Epithelial cell of esophagus (primary cell): ENCODE measurements at places on chromosomes 5 and 9.

DNA sequence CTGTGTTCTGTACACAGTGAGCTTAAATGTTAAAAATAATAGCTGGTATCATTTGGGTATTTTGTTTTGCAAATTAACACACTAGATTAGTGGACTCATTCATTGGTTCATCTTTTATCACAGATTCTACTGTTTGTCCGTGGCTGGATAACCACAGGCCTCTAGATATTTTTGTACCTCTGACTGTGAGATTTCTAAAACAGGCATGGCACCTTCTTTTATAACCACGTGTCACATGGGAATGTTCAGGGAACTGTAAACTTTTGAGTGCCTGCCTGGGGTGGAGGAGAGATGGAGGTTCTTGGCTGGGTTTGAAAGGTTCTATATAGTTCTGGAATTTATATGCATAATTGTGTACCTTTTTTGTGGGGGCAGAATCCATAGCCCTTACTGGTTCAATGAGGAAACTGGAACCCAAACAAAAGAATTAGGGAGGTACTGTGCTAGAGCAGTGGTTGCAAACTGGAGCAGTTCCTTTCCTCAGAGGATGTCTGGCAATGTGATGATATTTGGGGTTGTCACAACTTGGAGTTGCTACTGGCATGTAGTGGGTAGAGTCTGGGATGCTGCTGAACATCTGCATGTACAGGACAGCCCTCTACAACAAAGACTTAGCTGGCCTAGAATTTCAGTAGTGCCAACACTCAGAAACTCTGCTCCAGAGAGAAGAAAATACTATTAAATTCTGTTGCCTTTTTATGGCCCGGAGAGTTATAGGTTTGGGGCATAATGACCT, 16.9 kb downstream of the TLE4 start:
- no peak for DNase-seq

GRCh38 chr5:132179405-132179804, 48.2 kb downstream of the P4HA2 start:
- DNase-seq: no peak

DNA sequence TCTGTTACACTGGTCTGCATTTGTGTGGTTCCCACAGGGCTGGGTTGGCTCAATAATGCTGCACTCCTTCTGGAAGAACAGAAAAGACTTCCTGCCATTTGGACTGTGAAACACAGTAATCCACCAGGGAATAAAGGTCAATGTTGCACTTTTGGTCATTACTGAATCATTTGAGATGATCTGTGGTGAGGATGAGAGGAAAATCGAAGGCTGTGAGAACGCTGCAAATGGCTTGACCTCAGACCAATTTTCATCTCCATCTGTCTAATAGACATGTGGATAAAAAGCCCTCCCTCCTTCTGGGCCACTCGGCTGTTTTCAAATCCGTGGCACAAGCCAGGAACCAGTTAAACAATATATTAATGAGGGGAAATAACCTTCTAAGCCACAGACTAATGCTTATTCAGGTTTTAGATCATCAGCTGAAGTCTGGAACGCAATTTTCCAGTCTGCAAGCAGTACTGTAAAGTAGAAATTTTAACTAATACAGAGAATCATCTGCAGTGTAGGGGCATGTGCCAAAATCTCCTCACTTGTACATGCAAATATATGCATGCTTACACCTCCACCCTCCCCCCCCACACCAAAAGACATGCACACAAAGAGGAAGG, 20.2 kb downstream of the TLE1 start:
- no peak for DNase-seq

DNA sequence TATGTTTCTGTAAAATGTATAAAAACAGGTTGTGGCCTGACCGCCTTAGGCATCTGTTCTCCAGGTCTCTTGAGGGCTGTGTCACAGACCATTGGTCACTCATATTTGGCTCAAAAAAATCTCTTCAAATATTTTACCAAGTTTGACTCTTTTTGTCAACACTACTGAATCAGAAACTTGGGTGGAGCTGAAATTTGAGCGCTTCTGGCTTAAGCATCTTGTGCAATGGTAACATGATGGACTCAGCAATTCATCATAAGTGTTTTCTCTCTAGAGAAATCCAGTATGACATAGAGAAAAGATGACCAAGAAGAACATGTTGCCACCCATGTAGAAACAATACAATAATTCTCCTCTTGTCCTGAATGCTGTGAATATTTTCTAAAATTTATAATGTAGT, 387.9 kb downstream of the MAT2B start:
- peak; percentile 74 for DNase-seq

DNA sequence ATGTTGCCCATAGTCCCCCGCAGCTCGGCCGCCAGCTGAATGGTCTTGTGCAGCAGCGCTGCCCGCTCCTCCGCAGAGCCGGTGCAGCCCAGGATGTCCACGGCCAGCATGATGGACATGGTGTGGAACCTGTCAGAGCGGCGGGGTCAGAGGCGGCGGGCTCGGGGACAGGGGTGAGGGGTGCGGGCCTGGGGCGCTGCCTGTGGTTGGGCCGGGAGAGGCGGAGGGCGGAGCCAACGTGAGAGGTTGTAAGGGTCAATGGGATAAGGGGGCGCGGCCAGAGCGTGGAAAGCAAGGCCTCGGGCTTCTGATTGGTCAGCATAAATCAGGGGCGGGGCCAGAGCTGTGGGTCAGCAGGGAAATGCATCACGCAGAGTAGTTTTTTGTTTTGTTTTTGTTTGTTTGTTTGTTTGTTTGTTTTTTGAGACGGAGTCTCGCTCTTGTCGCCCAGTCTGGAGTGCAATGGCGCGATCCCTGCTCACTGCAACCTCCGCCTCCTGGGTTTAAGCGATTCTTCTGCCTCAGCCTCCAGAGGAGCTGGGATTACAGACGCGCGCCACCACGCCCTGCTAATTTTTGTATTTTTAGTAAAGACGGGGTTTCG, 6.8 kb upstream of the TOR2A start:
- peak; percentile 37 for DNase-seq

DNA sequence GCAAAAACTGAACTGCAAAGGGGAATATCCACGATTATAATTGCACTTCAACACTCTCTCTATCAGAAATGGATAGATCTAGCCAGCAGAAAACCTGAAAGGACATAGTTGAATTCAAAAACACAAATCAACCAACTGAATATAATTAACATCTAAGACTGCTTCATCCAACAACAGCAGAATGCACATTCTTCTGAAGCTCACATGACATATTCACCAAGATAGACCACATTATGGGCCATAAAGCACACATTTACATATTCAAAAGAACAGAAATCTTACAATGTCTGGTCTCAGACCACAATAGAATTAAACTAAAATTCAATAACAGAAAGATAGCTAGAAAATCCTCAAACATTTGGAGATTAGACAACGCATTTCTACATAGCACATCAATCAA, 118.3 kb downstream of the FBXO4 start:
- DNase-seq: no peak

- DNase-seq: no peak
These were observed 511 bp upstream of the WDR41 start for GRCh38 chr5:77492653-77493000.

DNA sequence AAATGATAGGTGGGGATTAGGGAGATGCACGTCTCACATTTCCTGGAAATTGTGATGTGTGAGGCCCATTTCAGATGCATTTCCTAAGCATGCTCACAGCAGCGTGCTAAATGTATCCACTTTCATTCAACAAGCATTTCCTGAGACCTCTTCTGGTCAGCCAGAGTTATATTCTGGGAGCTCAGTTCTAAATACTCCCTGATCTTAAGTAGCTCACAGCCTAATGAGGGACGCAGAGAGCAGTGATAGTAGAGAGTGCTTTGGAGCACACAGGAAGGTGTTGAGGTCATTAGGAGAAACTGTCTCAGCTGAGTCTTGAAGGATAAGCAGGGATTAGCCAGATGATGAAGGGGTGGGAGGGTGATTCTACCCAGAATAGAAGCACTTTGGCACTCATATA, 46.2 kb upstream of the FSD1L start:
- no peak for DNase-seq

GRCh38 chr9:6153425-6153824, 62.2 kb upstream of the IL33 start:
- peak; percentile 81 for DNase-seq

GRCh38 chr9:38682713-38683112, 37.2 kb downstream of the FAM240B start:
- peak; percentile 94 for DNase-seq

- no peak for DNase-seq
These were observed 212.7 kb upstream of the CD180 start for GRCh38 chr5:67409126-67409777.

DNA sequence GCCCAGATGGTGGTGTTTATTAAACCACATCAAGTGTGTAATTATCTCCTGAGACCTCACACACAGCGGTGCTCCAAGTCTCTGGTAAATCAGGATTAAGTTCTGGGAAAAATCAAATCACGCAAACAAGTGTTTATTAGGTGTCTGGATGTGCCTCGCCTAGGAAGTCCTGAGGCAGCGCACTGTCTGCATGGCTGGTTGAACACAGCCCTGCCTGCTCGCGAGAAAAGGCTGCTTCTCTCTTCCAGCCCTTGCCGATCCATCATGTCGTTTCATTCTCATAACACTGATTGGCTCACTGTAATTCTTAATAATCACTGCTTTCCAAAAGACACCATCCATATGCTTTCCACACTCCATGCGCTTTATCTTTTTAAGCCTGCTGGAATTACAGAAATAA, 229.6 kb upstream of the DAP start:
- no peak for DNase-seq

DNA sequence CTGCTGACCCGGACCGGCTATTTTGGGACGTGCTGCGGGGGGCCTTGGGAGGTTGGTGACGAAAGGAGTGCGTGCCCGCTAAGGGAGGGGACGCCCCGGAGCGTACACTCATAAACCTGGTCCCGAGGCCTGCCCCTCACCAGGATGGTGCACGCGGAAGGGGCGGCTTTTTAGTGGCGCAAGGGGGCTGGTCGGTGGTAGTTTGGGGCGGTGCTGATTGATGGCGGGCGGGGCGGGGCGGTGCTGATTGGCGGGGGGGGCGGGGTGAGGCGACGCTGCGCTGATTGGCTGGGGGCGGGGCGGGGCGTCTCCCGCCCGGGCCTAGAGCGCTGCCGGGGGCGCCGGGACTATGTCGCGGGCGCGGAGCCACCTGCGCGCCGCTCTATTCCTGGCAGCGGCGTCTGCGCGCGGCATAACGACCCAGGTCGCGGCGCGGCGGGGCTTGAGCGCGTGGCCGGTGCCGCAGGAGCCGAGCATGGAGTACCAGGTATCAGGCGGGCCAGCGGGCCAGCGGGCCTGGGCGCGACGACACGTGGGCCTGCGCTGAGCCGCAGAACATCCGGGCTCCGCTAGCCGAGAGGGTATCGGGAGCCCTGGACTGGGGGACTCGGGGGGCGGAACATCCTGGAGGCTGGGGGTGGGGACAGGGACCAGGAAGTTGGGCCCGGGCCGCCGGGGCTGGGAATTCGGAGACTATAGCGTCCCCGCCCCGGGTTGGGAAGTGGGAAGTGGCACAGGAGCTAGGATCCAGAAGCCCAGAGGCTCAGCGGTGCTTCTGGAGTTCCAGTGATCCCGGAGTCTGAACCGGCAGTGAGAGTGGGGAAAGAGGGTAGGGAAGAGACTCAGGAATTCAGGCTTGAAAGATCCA, at the start of gene FPGS:
FPGS (plus strand) TSS at position 307 of the 868 bp plus-strand sequence; CDS start at position 350, 43 bp downstream.
- peak; percentile 71 for DNase-seq

DNA sequence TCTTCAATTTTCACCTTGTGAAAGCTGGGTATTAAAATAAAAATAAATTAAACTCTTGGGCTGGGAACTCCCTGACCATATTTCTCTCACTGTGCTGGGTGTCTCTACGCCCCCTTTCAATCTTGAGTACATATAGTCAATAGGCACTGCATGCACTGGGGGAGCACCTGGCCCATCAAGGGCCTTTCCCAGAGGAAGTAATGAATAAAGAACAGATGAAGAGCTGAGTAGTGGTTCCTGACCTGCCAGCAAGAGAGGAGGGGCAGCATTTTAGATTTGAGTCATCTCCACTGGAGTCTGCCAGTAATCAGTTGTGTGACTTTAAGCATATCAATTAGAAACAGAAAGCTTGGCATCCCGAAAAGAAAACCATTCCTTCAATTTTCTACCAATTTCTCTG, 6.2 kb downstream of the MAPKAP1 start:
- peak; percentile 28 for DNase-seq

GRCh38 chr5:424301-425110, 18.5 kb upstream of the EXOC3 start:
- DNase-seq: no peak

- peak; percentile 99 for DNase-seq
These were observed 27.6 kb upstream of the CDKN2AIPNL start for GRCh38 chr5:134439210-134439654.

DNA sequence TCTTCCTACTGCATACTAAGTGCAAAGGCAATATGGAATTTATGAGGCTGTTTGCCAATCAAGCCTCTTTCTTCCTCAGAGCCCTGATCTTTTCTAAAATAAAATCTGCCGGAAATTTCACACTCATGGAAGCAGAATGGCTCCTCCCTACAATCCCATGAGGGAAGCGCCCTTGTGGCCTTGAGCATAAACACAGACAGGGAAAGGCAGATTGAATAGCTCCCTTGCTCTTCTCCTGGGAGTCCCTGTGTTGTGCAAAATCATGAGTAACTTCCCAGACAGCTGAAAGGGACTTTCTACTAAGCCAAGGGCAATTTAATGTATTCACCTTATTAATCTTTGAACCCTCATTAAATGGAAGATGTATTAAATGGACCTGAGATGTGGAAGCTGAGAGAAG, 226.1 kb upstream of the PIK3R1 start:
- DNase-seq: peak; percentile 58

GRCh38 chr5:92353107-92354030, 970.3 kb upstream of the ARRDC3 start:
- DNase-seq: no peak

DNA sequence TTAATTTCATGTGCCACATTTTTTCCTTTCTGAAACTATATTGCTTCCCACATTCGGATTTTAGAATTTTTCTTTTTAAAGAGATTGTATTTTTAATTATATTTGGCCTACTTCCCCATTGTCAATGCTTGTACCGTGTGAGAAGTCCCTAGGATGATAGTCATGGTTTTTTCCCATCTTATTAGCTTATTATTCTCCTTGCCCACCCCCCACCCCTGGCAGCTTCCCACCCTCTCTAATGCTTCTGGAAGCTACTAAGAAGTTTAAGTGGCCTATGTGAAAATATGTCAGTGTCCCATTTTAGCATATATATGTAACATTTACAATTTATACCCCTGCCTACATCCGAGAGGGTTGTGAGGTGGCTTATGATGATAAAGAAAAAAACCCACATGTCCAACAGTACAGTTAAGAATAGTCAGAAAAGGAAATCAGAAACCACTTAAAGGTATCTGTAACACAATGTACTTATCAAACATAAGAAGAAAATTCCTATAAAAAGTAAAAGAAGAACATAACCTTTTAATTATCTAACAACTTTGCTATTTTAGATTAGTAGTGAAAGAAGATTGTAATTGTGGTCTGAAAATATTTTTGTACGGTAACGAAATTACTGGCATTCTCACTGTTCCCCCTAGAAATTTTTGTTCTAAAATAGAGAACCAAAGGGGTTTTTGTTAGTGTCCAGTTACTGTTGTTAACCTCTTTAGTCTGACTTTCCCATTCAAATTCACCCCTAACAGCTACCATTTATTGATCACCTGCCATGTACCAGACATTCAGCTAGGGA, 62.1 kb downstream of the SLC44A1 start:
- no peak for DNase-seq
